Fibroblast of mammary gland (primary cell): ENCODE measurements at places on chromosomes 7 and 10.
A peak's percentile ranks its signal among the peaks of the same experiment; 100 is the strongest.

DNA sequence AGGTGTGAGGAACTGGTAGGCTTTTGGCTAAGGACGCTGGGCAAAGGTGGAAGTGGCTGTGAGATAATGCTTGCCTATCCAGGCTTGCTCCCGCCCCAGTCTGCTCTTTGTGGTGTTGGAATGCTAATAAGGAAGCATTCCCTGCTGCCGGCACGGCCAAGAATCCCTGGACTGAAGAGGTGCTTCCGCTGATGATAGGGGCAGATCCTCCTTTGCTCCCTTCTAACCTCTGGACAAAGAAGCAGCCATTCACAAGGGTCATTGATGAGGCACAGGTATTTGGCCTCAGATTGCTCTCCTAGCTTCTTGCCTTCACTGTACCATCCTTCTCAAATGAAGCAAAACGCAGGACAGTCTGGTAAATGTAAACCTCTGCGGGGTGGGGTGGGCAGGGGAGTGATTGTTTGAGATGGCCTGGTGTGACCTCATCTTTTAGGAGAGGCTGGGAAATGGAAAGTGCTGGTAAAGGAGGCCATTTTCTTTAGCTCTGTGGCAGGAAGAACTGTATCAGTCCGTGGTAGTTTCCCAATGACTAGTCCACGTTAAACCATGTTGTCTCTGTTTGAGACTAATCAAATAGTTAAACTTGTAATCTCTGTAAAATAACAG lies 1.7 kb downstream of the PGAM1 start:
- peak; percentile 46 for DNase-seq

DNA sequence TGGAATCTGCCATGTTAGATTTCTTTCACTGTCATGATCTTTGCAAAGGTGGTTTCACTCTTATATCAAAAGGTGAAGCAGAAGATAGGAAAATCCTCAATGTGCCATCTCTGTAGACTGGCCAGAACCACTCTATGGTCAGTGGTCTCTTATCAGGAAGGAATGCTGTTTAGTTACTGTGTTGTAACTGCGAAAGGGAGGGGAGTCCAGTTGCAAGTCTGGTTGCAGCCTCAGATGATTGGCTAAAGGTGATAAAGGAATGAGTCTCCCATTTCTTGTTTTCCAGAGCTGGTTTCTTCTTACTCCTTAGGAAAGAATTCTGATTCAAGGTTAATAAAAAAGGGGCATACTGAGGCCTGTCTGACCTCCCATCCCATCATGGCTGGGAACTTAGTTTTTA lies 58.2 kb upstream of the ICA1 start:
- DNase-seq, result no peak

DNA sequence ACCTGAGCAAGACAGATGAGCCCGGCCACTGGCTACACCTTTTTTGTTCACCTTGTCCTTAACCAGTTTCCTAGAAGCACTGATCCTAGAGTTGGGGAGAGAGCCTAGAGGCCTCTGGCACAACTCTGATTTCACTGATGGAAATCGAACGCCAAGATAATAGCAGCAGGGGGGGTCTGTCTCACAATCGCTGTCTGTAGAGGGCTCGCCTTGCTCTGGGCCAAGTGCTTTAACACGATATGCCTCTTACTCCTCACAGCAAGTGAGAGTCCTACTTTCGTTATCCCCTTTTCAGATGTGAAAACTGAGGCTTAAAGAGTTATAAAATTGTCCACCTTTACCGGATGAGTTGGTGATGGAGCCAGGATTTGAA lies 472 bp downstream of the RASSF4 start:
- DNase-seq, result no peak

- DNase-seq, result no peak
These were observed 84.6 kb downstream of the ICA1 start for GRCh38 chr7:8177109-8177933.

DNA sequence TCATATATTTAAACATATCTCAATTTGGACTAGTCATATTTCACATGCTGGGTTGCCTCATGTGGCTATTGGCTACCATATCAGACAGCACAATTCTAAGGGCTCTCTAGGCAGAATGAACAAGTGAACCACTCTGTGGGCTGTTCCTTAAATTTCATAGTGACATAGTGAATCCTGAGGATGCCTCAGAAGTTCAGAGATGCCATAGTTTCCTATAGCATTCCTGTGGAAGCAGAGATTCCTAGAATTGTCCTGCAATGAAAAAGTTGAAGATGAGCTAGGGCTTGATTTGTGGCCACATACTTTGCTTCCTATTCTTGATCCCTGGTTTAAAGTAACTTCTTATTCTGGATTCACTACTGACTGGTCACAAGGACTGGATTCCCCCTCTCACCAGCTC lies 35.6 kb downstream of the MKX start:
- DNase-seq, result no peak

DNA sequence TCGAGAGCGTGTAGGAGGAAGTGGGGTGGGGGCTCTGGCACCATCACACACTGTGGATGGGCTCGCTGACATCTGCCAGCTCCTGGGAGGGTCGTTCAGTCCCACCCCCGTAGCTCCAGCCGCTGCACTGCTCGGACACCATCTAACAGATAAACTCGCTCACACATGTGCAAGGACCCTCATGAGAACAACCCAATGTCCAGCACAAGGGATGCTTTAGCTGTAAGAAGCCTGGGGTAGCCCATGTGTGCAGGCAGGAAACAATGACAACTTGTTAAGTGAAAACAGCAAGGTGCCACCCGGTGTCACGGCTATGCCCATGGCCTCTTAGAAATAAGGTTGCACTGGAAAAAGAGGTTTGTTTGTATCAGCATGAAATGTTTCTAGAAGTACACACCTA lies 14.1 kb downstream of the OGDHL start:
- no peak for DNase-seq

GRCh38 chr7:585229-585711 lies 65.6 kb upstream of the PDGFA start:
- peak; percentile 25 for DNase-seq

GRCh38 chr10:30037620-30038336 lies 21.6 kb downstream of the JCAD start:
- DNase-seq, result no peak

DNA sequence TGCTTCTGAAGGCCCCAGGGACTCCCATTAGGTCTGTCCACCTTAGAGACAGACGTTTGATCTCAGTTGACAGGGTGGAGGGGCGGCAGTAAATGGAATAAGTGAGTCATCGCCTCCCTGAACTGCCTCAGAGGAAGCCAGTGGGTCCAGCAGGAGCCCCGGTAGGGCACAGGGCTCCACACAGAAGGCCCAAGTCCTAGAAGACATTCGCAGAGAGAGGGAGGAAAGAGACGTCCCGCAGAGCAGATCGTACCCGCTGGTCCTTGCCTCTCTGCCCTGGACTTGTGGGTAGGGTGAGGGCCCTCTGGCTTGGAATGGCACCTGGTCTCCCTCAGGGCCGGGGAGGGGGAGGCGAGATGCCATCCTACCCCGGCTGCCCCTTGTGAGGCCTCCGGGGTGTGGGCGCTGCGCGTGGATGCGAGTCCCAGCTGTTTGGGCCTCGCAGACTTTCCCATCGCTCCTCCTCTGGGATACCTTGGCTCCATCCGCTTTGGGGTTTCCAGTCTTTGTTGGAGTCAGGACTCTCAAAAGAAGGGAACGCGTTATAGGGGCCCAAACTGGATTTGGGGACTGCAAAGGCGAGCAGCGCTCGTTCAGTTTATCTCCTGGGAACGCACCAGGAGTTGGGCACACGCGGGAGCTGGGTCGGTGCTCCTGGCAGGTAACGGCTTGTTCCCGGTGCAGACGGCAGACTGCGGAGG lies 5.1 kb downstream of the TLX1 start:
- DNase-seq, result no peak

DNA sequence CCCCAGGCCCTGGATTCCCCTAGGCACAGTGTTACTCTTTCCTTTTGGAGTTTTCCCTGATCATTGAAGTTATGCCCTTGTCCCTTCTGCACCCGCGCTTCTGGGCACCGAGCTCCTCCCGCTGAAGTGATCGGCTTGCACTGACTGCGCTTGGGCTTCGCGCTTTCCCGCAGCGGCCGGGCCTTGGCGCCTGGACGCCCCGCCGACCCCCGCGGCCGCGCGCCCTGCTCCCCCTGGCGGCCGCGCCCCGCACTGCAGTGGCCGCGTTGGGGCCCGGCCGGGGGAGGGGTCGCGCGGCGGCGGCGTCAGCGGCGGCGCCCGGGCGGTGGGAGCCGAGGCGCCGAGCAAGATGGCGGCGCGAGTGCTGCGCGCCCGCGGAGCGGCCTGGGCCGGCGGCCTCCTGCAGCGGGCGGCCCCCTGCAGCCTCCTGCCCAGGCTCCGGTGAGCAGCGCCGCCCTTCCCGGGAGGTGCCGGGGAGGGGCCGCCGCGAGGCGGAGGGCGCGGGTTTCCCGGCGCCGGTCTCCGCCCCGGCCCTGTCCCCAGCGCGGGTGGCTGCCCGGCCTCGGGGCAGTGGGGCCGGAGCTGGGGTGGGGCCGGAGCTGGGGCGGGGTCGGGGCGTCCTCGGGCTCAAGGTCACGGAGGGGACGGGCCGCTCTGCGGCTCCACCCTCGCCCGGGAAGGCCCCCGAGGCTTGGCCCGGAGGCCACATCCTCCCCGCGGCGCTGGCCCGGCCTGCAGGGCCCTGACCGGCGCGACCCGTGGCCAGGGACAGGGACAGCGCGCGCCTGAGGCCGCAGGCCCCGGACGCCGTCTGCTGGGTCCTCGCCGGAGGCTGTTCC lies at the start of gene NIPSNAP2:
NIPSNAP2 (plus strand) TSS at position 325 of the 839 bp plus-strand sequence; CDS start at position 350, 25 bp downstream.
- peak; percentile 44 for DNase-seq

GRCh38 chr10:128734161-128734560 lies 607.9 kb upstream of the MKI67 start:
- DNase-seq, result no peak

- no peak for DNase-seq
These were observed 351.2 kb downstream of the DNAJB6 start for GRCh38 chr7:157687845-157688532.

DNA sequence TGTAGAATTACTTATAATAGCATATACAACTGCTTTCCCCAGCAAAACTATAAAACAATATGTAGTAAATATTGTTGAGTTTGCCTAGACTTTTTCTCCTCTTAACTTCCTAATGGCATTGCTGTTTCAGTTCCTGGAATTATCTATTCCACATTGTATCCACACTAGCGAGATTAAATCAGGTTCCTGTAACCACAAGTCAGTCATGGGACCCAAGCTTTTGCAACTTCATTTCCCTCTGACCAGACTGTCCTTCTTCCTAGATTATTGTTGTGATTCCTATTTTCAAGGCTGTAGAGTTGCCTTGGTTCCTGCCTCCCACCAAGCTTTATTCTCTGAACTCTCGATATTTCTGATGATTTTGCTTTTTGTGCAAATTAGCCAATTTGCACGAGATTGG lies 173.3 kb upstream of the ZNF804B start:
- no peak for DNase-seq

- DNase-seq, result no peak
These were observed 29.6 kb downstream of the COL13A1 start for GRCh38 chr10:69831231-69831855.

- no peak for DNase-seq
These were observed 187.6 kb upstream of the SHH start for GRCh38 chr7:155999631-156000489.

GRCh38 chr7:82975811-82976468 lies 186.7 kb downstream of the PCLO start:
- DNase-seq, result no peak

- no peak for DNase-seq
These were observed 139.9 kb downstream of the PPP1R9A start for GRCh38 chr7:95047291-95047690.

- no peak for DNase-seq
These were observed 148.9 kb downstream of the ZEB1 start for GRCh38 chr10:31467791-31468535.
